ENCODE measurements at places on chromosomes 3 and 15. TPM values are rescaled to one million over a fixed set of nuclear protein-coding genes. Genes with fewer than 3 reads are reported as not detected.

The NUSAP1 gene
- polyA plus RNA-seq, result 94.7 TPM

The ARHGAP31 gene
- 14.5 TPM for polyA plus RNA-seq

GRCh38 chr3:22990291-22991200, 212.6 kb upstream of the UBE2E2 start:
- no peak for DNase-seq

DNA sequence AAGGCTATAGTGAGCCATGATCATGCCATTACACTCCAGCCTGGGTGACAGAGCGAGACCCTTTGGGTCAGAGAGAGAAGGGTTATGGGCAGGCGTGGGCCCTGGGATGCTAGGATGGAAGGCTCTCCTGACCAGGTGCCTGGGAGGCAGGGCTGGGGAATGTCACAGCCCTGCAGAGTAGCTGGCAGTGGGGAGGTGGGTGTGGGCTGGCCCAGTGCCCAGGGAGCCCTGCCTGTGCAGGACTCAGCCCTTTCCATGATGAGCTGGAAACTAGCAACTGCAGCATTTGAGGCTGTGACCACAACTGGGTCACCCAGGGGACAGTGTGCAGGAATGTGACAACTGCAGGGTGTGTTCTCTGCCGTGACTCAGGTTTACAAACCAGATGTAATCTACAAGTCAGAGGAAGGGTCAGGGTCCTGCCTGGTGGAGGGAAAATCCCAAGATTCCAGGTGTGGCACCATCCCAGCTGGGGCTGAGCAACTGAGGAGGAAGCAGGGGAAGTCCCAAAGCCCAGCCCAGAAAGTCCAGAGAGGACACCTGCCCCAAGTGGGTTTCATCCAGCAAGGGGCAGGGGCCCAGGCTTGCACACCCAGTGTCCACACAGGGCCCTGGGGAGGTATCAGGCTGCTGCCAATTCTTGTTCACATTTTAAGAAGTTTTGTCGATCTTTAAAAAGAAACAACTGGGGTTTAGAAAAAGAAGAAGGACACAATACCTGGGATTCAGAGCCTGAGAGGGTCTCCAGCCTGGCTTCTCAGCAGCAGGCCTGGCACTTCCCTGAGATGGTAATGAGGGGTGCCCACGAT, 45.5 kb downstream of the SLC28A1 start:
- DNase-seq, result no peak

- DNase-seq, result no peak
These were observed 6.0 kb downstream of the RAB27A start for GRCh38 chr15:55283379-55284147.

DNA sequence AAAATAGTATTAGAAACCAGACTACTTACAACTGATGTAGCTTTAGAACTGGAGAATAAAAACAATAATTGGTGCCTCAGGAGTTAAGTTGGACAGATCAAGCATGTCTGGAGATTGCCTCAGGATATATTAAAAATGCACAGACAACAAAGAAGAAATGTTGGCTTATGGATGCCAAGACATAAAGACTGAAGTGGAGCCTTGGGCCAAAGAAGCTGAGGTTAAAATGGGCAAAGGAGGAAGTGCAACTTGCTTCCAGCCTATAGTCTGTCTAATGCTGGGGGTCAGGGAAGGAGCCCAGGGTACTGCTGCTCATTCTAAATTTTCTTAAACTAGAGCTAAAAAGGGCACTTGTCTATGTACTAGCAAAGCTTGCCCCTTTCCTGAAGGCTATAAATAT, 77.5 kb downstream of the ESYT3 start:
- no peak for DNase-seq
